ENCODE measurements at places on chromosomes 5 and 9. TPM values are rescaled to one million over a fixed set of nuclear protein-coding genes. Genes with fewer than 3 reads are reported as not detected.

TAF11L10 gene
- not detected for total RNA-seq

WNT8A gene
- total RNA-seq: not detected

CCDC192 gene
- not detected for total RNA-seq

ACTBL2 gene
- not detected for total RNA-seq

- H3K27me3 ChIP-seq: peaks cover 3% of the 10 kb centered on the region
- H3K27ac ChIP-seq: no peak overlapping the region
- H3K4me3 ChIP-seq: peak overlapping the region; percentile 99
- H3K36me3 ChIP-seq: peaks cover 28% of the 10 kb centered on the region
Measured at GRCh38 chr9:132077881-132078698, 1.6 kb downstream of the MED27 start.

DNA sequence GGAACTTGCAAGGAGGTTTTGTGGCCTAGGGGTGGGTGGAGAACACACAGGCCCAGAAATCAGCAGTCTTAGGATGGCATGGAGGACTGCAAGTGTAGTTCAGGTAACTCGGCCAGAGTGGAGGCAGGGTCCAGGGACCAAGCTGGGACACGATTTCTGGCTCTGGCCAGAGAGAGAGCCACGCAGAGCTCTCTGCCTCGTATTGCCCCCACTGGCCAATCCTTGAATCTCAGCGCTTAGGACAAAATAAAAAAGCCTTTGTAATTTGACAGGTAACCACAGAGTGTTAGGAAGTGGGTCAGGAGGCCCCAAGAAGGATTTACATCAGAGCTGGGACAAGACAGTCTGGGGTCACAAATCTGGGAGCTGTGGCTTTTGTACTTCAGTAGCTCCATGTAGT, 11.7 kb downstream of the MAP3K1 start:
- H3K27ac ChIP-seq: peak overlapping the region; percentile 71
- peaks cover 66% of the 10 kb centered on the region for H3K4me1 ChIP-seq
- no peak for DNase-seq
- no peaks in the 10 kb centered on the region for H3K27me3 ChIP-seq
- H3K36me3 ChIP-seq: peaks cover 23% of the 10 kb centered on the region
- H3K4me3 ChIP-seq: no peak overlapping the region

GRCh38 chr9:98002808-98003207, 19.7 kb downstream of the ANP32B start:
- no peak overlapping the region for H3K27ac ChIP-seq
- peaks cover 74% of the 10 kb centered on the region for H3K36me3 ChIP-seq
- peaks cover 37% of the 10 kb centered on the region for H3K4me1 ChIP-seq
- H3K4me3 ChIP-seq: no peak overlapping the region
- DNase-seq: no peak
- H3K27me3 ChIP-seq: no peaks in the 10 kb centered on the region

CCDC152 gene
- 6.6 TPM for total RNA-seq

SLC45A2 gene
- not detected for total RNA-seq

KLHL9 gene
- 14.8 TPM for total RNA-seq

DNA sequence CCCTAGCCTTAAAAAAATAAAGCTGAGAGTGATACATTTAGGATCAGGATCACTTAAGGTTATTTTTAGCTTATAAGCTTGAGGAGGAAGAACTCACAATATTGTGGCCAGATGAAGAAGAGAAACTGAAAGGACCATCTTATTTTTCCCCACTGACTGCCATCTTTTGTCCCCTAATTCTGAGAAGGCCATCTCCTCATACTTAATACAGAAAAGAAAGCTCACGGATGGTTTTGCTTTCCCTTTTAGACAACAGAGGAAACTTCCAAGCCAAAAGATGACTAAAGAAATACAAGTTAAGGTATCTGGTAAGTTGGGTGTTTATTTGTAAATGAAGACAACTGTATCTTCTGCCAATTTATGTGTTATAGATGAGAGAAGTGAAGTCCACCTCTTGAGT, 36.4 kb downstream of the ERAP1 start:
- H3K4me3 ChIP-seq: peak overlapping the region; percentile 25
- H3K27me3 ChIP-seq: no peaks in the 10 kb centered on the region

- no peaks in the 10 kb centered on the region for H3K27me3 ChIP-seq
- DNase-seq: no peak
- H3K4me1 ChIP-seq: peaks cover 38% of the 10 kb centered on the region
Measured at GRCh38 chr9:74953235-74953751, 581 bp upstream of the C9orf40 start.

GABRA6 gene
- not detected for total RNA-seq

NOP16 gene
- 109 TPM for total RNA-seq

GRCh38 chr5:143080982-143081381, 310.8 kb downstream of the ARHGAP26 start:
- peaks cover 8% of the 10 kb centered on the region for H3K4me1 ChIP-seq
- no peak overlapping the region for H3K27ac ChIP-seq
- H3K27me3 ChIP-seq: no peaks in the 10 kb centered on the region
- H3K36me3 ChIP-seq: no peaks in the 10 kb centered on the region
- DNase-seq: no peak

IFNA2 gene
- total RNA-seq: not detected

GRCh38 chr5:10936081-10936855, 175.2 kb upstream of the DAP start:
- no peak overlapping the region for H3K4me3 ChIP-seq
- no peaks in the 10 kb centered on the region for H3K4me1 ChIP-seq
- DNase-seq: no peak
- no peak overlapping the region for H3K27ac ChIP-seq

Data from activated CD4-positive, alpha-beta T cell treated with anti-CD3 and anti-CD28 coated beads, Interleukin-2, amount 10 ng/mL, durations not matched to agents 24 days and 14 days (primary cell).